ENCODE measurements at places on chromosomes 11 and 22.

GRCh38 chr11:1747753-1748635 is 2.4 kb downstream of the IFITM10 start:
- no peak for DNase-seq

- no peak for DNase-seq
These were observed 90.6 kb upstream of the NTM start for GRCh38 chr11:131279654-131280384.

- no peak for DNase-seq
These were observed 184.6 kb upstream of the CNTN5 start for GRCh38 chr11:98836156-98836555.

- no peak for DNase-seq
These were observed 1.7 kb downstream of the APOL5 start for GRCh38 chr22:35719212-35719875.

GRCh38 chr11:126153972-126154371 is 57.5 kb downstream of the RPUSD4 start:
- no peak for DNase-seq

DNA sequence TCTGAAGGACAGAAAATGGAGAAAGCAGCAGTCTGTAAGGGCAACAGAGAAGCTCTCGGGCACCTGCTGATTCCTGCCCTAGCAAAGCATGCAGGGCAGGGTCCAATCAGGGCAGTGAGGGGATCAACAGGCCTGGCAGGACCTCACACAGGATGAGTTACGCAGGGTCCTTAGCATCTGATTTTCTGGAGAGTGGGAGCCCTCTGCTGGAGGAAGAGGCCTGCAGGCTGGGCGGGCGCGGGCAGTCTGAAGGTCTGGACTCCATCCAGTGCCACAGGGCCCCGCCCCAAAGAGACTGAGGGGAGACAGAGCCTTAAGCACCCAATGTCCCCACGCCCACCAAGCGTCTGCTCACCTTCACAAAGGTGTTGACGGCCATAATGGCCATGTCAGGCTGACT is 28.9 kb downstream of the AP1B1 start:
- peak; percentile 88 for DNase-seq

DNA sequence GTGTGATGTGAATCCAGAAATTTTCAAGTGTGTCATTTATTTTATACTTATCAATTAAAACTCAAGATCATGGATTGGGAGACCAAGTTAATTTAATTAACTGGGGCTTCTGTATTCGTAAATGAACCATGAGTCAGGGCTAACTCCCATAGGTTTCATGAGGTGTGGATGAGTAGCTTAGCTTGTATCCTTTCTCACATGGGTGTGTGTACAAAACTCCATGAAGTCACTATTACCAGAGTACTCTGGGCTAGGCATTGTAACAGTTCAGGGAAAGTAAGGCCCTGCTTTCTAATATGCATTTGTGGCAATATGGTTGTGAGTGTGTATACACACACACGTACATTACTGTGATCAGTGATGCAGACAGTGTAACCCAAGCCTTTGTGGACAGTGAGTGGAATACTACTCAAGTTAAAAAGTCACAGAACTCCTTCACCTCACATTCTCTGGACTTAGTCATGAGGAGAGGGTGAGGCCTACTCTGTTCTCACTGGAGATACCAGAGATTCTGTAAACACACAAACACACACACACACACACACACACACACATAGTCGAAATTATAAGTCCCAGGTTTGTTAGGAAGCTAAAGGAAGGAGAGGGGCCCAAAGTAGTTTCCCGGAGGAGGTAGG is 3.5 kb downstream of the CNTF start:
- no peak for DNase-seq

DNA sequence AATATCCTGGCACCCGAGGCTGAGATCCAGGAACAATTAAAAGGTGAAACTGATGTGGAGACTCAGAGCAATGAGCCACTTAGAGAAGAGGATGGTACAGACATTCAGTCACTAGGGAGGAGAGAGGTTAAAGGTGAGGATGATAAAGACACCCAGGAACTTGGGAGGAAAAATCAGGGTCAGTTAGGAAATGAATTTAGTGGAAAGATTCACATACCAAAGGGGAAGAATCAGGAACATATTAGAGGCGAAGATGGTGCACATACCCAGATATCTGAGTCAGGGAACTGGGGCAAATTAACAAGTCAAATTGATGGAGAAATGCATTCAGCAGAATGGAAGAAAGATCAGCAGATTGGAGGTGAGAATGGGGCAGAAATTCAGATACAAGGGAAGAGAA is 4.1 kb upstream of the MEI1 start:
- DNase-seq, result no peak

GRCh38 chr22:45564349-45565030 is 61.8 kb downstream of the FBLN1 start:
- no peak for DNase-seq

DNA sequence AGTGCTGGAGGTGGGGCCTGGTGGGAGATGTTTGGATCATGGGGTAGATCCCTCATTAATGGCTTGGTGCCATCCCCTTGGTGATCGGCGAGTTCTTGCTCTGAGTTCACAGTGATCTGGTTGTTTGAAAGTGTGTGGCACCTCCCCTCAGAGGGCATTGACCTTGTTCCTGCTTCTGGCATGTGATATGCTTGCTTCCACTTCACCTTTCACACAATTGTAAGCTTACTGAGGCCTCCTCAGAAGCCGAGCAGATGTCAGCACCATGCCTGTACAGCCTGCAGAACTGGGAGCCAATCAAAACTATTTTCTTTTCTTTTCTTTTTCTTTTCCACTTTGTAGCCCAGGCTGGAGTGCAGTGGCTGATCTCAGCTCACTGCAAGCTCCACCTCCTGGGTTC is 11.0 kb upstream of the CATSPER1 start:
- no peak for DNase-seq

GRCh38 chr22:21587803-21588611 is 20.5 kb downstream of the UBE2L3 start:
- DNase-seq, result no peak

GRCh38 chr11:119673759-119674336 is 55.2 kb downstream of the NECTIN1 start:
- DNase-seq, result peak; percentile 72

- DNase-seq, result no peak
These were observed 2.8 kb upstream of the CDC42EP1 start for GRCh38 chr22:37557321-37558001.

Data from WERI-Rb-1 (cell line).